ENCODE measurements at places on chromosomes 5 and 9.

GRCh38 chr5:10726913-10727517, 34.0 kb downstream of the DAP start:
- peak; percentile 54 for DNase-seq

DNA sequence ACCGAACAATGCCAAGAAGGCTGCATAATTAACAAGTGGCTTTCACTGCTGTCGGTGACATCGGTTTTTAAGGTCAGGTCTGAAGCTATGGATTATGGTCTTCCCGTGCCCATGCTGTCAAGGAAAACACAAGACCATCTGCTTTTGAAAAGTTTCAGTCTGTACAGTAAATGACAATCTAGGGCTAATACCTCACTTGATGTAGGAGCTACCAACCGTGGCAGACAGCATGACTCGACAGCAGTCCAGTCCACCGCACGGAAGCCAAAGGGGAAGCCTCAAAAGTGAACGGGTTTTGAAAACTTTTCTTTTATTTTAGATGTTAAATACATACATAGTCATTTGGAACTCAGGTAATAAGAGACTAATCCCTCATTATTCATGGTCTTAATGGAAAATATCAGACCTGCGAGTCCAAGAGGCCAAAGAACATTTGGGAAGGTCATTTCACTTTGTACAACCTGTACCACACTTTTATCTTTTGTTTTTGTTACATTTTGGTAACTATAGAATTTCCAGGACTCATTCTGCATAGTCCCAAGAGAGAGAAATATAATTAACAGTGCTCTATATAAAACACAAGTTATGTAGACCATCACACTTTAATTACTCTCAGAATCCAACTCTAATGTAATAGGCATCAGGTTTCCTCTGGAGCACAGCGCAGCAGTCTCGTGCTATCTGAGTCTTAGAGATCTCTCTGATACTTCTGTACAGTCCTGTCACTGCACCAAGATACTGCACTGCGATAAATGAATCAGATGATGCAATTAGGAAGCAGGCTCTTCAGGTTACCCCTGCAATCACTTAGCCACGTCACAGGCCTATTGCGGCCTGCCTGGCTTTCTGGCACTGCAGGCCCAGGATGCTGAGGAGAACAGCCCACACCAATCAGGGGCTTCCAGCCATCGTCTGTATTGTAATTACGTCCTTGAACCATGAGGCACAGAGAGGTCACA, 184.9 kb downstream of the FANCC start:
- no peak for DNase-seq

DNA sequence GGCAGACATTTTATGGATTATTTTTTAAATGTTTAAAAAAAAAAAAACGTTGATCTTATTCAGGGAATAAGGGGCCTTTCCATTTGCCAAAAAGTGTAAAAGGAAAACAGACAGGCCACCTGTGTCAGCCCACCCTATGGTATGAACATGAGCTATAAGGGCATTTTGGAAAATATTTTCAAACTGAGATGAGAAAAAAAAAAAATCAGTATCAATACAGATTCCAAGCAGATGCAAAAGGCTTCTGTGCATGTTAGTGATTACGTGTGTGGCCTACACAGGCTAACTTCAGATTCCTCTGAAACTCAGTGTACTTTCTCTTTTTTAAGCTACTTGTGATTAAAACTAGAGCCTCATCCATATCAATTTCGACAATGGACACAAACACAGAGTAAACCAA, 189.9 kb downstream of the BNC2 start:
- DNase-seq, result no peak

DNA sequence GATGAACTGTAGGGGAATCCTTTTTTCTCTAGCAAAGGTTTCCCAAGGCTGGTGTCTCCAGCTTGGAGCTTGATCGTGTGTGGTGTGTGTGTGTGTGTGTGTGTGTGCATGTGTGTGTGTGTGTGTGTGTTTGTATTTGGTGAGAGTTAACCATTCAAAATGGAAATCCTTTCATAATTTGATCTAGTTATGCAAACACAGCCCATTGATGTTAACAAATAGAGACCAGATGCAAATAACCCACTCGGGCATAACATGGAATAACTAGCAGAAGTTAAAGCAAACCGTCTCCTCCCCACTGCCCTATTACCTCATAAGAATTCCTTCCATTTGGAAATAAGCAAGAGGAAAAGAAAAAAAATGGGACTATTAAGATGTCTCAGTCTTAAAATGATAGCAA, 24.9 kb upstream of the ZSWIM6 start:
- DNase-seq, result no peak

GRCh38 chr5:174624733-174625522, 99.5 kb upstream of the MSX2 start:
- DNase-seq, result no peak

- DNase-seq, result no peak
Measured at GRCh38 chr5:44099643-44100042, 289.6 kb downstream of the FGF10 start.

GRCh38 chr5:63961598-63962161, 565 bp downstream of the HTR1A start:
- no peak for DNase-seq

DNA sequence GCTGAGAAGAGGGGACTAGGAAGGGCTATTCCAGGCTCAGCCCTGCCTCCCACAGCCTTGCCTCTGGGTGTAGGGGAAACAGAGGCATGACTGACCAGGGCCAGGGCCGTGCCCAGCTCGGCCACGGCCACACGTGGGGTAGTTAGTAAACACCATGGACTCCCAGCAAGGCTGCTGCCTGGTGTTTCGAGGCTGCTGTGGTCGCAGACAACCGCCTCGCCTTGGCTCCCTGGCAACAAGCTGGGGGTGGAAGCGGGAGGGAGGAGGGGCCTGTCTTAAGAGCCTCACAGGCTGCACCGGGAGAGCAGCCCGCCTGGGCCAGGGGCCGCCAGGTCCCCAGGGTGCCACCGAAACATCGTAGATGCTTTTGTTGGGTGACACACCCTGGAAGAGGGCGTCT, 90.2 kb upstream of the CACNA1B start:
- no peak for DNase-seq

- no peak for DNase-seq
Measured at GRCh38 chr5:17343675-17344074, 126.2 kb downstream of the BASP1 start.

All from CD14-positive monocyte (primary cell).